Stimulated activated effector memory CD8-positive, alpha-beta T cell treated with anti-CD3 and anti-CD28 coated beads, Interleukin-12 subunit alpha, Interleukin-12 subunit beta, amount 100 ng/mL, for 72 hours (primary cell): ENCODE measurements at places on chromosomes 16 and 17.

- no peak for DNase-seq
Measured at GRCh38 chr17:56217921-56218320, 64.6 kb downstream of the ANKFN1 start.

DNA sequence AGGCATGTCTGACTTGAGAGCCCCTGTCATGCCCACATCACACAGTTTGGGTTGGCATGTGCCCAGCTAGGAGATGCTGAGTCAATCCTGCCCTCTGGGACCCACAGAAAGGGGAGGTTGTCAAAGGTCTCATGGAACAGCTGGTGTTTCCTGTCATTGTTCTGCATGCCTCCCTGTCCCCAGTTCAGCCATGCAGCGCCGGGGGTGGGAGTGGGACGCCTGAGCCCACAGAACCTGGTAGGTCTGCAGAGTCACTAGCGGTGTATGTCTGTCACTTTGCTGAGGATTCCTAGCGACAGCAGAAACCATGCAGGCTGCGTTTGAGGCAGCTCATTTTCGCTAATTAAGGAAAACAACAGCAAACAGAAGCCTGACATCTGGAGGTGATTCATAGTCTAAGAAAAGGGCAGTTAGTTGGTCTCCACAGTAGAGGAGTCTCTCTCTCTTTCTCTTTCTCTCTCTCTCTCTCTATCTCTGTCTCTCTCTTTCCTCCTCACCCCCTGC, 19.6 kb upstream of the CCL1 start:
- DNase-seq = peak; percentile 80

GRCh38 chr17:78802008-78802407, 19.9 kb upstream of the CYTH1 start:
- no peak for DNase-seq

- no peak for DNase-seq
Measured at GRCh38 chr16:74825941-74826340, 51.3 kb upstream of the FA2H start.

DNA sequence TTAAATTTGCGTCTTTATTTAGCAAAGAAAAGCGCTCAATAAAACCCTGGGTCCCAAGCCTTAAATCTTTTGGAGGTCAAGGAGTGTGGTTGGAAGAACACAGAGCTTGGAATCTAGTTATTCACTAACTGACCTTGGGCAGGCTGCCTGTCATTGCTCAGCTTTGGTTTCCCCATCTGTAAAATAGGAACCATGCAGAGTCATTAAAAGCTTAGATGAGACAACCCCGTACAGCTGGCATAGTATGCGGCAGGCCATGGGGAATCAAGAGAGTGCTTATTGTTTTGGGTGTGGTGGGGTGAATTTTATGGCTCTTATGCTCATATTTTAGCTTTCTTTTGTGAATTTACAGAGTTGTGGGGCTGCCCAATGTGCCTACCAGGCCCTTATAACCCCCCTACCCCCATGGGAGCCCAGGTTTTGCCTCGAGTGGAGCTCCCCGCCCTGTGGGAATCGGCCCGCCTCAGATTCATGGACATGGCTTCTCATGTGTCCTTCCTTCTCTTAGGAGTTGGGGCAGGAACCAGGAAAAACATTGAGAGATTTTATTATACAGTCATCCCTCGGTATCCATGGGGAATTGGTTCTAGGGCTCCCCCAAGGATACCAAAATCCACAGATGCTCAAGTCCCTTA, 113.5 kb downstream of the CLEC16A start:
- DNase-seq = no peak

DNA sequence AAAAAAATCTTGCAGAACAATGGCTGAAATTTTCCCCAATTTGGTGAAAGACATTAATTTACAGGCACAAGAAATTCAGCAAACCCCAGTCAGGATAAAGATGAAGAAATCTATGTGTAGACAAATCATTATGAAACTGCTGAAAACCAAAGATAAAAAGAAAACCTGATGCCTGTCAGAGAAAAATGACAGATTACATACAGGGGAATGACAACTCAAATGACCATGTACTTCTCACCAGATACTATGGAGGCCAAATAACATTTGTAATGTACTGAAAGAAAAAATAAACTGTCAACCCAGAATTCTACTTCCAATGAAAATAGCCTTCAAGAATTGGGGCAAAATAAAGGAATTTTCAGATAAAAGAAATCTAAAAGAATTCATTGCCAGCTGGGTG, 7.2 kb upstream of the XAF1 start:
- no peak for DNase-seq
